Tibial artery (tissue), 4 donors: ENCODE measurements at places on chromosomes 3 and 15.

GRCh38 chr3:134081211-134081610 is 51.5 kb upstream of the SLCO2A1 start:
- no peak for DNase-seq

- DNase-seq, result no peak
Observed at GRCh38 chr3:112587336-112587735, 25.5 kb downstream of the SLC35A5 start.

- no peak for DNase-seq
Observed at GRCh38 chr3:190183121-190183520, 62.4 kb upstream of the P3H2 start.

GRCh38 chr3:184953401-184953800 is 141.4 kb downstream of the VPS8 start:
- DNase-seq, result no peak

GRCh38 chr3:33439546-33440327 is 468 bp downstream of the UBP1 start:
- peak; percentile 52 for DNase-seq

DNA sequence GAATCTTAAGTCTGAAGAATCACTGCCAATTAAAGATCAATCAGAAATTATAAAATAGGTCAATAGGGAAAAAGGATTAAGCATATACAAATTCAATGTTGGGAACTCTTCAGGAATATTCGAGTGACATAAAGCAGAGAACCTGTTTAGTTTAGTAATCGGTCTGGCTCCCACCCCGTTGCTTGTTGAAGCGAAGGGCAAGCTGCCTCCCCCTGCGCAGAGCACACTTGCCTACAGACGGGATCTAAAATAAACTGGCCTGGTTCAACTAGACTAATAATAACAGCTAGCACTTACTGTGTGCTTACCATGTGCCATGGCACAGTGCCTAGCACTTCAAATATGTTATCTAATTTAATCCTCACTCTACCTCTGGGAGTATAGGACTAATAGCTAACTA is 8.6 kb downstream of the SEMA6D start:
- no peak for DNase-seq
